ENCODE measurements at places on chromosomes 1 and 21. TPM values are rescaled to one million over a fixed set of nuclear protein-coding genes. Genes with fewer than 3 reads are reported as not detected.

Gene FALEC
- total RNA-seq = 0.73 TPM

DNA sequence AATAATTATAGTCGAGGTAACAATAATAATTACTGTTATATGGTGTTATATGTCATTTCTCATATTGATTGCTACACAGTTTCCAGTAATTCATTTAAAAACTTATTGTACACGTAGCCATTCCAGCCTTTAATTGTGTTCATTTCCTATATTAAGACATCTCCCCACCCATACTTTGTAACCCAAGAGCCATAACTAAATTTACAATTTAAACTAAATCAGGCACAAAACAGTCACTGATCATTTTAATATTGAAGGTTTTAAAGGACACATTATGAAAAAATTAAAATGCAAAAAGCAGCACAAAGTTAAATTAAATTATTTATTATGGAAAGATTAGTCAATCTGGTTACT lies 487.0 kb downstream of the DPYD start:
- no peak for DNase-seq
- H3K4me3 ChIP-seq = no peak overlapping the region
- no peaks in the 10 kb centered on the region for H3K36me3 ChIP-seq
- no peak overlapping the region for H3K27ac ChIP-seq
- no peaks in the 10 kb centered on the region for H3K4me1 ChIP-seq
- H3K27me3 ChIP-seq = no peaks in the 10 kb centered on the region

DNA sequence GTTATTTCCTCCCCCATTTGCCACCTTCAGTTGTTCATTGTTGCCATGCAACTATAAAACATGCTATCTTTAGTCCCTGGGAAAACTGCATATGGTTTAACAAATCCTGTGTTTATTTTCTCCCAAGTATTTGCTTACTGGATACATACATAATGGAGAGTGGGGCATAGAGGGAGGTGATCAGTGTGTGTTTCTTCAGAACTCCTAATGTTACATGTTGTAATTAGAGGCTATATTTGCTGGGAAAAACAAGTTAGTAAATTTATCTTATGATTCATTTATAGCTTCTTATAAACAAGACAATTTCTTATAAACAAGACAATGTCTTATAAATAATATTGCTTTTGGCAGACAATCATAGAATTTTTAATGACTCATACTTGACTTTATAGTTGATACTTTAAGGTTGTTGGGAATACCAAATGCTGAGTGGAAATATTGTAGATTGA lies 7.3 kb upstream of the GIPC2 start:
- H3K27ac ChIP-seq = peak overlapping the region; percentile 74
- peaks cover 13% of the 10 kb centered on the region for H3K4me1 ChIP-seq
- DNase-seq = peak; percentile 79
- H3K36me3 ChIP-seq = no peaks in the 10 kb centered on the region

DNA sequence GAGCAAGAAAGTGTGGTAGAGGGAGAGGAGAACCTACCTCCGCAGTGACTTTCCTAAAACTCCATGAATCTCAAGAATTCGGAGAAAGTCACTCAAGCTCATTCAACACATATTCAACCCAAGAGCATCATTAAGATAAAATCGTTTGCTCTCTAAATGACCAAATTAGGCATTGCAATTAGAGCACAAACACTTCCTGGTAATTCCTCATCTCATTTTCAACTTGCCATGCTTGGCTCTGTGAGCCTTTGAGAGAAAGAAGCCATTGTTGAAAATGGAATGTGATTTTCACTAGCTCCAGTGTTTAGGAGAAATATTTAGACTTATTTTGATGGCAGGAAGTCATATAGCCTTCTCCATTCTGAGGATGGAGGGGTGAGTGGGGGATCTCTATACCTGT lies 52.5 kb downstream of the KAZN start:
- no peak for DNase-seq
- H3K27ac ChIP-seq = no peak overlapping the region
- H3K27me3 ChIP-seq = no peaks in the 10 kb centered on the region
- no peak overlapping the region for H3K4me3 ChIP-seq
- peaks cover 48% of the 10 kb centered on the region for H3K4me1 ChIP-seq

Gene OLIG2
- total RNA-seq = not detected

GRCh38 chr1:21046132-21046531 lies 130.6 kb downstream of the EIF4G3 start:
- DNase-seq = no peak
- H3K27ac ChIP-seq = no peak overlapping the region
- H3K4me1 ChIP-seq = peaks cover 9% of the 10 kb centered on the region
- no peaks in the 10 kb centered on the region for H3K27me3 ChIP-seq

DNA sequence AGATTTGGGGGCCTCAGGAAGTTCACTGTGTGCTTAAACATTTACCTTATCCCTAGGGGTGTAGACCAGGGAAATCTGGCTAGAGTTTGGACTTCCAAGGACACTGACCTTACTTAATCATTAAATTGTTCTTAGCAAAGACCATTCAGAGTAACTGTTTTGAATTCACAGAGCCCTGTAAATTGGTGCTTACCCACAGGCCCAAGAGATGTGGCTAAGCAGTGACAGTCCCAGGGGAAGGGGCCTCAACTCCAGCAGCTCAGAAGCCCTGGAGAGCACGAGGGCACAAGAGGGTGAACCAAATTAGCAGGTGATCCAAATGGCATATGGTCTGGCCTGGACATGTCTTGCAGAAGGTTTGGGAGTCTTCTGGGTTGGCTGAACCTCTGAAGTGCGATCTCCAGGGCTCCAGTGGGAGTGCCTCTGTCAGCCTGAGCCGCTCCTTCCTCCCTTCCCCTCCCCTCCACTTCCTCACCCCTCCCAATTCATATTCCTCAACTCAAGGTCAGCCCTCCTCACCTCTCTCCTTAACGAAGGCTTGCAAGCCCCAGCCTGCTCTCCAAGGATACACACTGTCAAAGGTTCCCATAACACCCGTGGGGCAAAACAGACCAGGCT lies 4.3 kb downstream of the PAQR7 start:
- DNase-seq = no peak
- H3K36me3 ChIP-seq = no peaks in the 10 kb centered on the region
- H3K4me3 ChIP-seq = no peak overlapping the region
- H3K4me1 ChIP-seq = peaks cover 6% of the 10 kb centered on the region

- no peak overlapping the region for H3K4me3 ChIP-seq
- DNase-seq = peak; percentile 53
- H3K27me3 ChIP-seq = no peaks in the 10 kb centered on the region
- H3K4me1 ChIP-seq = peaks cover 24% of the 10 kb centered on the region
Observed at GRCh38 chr1:8540261-8540941, 222.5 kb downstream of the SLC45A1 start.

DNA sequence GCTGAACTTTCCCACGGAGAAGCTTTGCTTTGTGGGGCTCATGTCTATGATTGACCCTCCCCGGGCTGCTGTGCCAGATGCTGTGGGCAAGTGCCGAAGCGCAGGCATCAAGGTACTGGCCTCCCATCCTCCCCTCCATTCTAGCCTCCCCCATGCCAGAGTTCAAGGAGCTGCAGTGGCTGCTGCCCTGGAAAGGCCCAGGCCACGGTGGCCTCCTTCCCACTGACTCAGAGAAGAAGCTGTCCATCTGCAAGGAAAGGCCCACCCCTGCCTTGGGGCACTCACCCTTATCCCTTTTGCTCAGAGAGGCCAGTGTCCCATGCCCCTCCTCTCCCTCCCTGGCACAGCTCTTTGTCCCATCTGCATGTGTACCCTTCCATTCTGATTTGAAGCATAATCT lies 14.9 kb downstream of the ATP1A2 start:
- H3K36me3 ChIP-seq = no peaks in the 10 kb centered on the region
- no peak for DNase-seq

Data from PC-3 (cell line).